Mucosa of descending colon (tissue), 3 donors: ENCODE measurements at places on chromosomes 5 and 9. TPM values are rescaled to one million over a fixed set of nuclear protein-coding genes. Genes with fewer than 3 reads are reported as not detected.

GRCh38 chr9:128211186-128211980, 8.2 kb downstream of the DNM1 start:
- no peak for DNase-seq

PHAX gene
- total RNA-seq, result 34.0 TPM

- DNase-seq, result no peak
Measured at GRCh38 chr9:136328622-136329041, 1.3 kb downstream of the GPSM1 start.

TMEM252 gene
- not detected for total RNA-seq

DNA sequence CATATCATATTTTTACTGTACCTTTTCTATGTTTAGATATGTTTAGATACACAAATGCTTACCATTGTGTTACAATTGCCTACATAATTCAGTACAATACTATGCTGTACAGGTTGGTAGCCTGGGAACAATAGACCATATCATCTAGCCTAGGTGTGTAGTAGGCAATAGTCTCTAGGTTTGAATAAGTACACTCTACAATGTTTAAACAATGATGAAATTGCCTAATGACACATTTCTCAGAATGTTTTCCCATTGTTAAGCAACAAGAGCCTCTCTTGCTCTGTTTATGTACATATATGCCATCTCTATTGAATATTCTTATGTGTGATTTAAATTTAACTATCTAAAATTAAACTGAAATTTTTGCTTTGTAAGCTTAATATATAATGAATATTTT, 209.6 kb upstream of the ST8SIA4 start:
- DNase-seq, result no peak

DNA sequence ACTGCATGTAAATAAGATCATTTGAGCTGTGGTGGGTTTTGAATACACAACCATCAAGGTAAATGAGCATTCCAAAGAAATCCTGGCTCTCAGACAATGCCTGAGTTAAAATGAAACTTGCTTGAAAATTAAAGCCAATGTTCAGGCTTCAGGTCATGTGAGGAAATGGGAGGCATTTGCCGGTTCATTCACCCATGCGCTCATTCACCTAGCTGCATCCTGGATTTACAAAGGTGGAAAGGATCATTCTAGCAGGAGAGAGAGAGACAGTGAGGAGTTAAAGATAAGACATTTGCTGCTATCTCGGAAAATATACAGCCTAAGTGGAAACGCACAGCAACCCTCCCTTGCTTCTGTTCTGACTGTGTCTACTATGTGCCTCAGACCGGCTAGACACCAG, 143.8 kb upstream of the KLF4 start:
- DNase-seq, result no peak

GRCh38 chr9:33437205-33437604, 10.2 kb downstream of the AQP3 start:
- DNase-seq, result no peak

GRCh38 chr5:38612851-38613250, 56.4 kb upstream of the LIFR start:
- DNase-seq, result no peak

FAM153A gene
- 0.89 TPM for total RNA-seq

SLC25A2 gene
- total RNA-seq, result 1.2 TPM

GRCh38 chr9:69853421-69853820, 32.8 kb downstream of the CFAP95 start:
- DNase-seq, result no peak

DNA sequence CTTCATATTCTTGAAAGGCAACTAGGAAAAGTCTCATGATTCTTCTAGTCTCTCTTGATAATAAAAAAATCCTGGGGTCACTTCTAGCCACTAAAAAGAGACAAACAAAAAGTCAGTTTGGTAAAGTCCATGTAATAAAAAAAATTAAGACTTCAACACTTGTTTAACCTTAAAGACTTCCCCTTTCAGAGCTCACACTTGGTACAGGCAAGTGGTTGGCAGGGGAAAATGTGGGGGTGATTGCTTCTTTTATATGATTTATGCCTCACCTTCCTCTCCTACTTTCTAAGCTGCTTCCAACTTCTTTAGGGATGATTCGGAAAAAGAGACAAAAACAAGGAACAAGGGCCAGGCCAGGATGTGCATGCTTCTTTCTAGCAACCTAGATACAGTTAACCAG, 5.1 kb upstream of the ERCC6L2 start:
- no peak for DNase-seq

BHMT gene
- not detected for total RNA-seq

FCN2 gene
- not detected for total RNA-seq

DNA sequence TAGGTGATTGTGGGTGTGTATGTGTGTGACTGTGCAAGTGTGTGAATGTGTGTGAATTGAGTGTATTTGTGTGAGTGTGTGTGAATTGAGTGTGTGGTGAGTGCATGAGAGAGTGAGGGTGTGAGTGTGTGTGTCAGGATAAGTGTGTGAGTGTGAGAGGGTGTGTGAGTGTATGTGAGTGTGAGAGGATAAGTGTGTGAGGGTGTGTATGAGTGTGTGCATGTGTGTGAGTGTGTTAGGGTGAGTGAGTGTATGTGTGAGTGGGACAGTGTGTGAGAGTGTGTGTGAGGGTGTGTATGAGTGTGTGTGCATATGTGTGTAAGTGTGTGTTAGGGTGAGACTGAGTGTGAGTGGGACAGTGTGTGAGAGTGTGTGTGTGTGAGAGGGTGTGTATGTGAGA, 21.7 kb downstream of the GPRIN1 start:
- no peak for DNase-seq

- DNase-seq, result no peak
Measured at GRCh38 chr9:75138260-75139040, 50.1 kb downstream of the OSTF1 start.

GRCh38 chr5:134115806-134116175, 1.3 kb downstream of the TCF7 start:
- DNase-seq, result peak; percentile 59

- DNase-seq, result no peak
Measured at GRCh38 chr5:31854181-31855133, 215.5 kb downstream of the PDZD2 start.

DNA sequence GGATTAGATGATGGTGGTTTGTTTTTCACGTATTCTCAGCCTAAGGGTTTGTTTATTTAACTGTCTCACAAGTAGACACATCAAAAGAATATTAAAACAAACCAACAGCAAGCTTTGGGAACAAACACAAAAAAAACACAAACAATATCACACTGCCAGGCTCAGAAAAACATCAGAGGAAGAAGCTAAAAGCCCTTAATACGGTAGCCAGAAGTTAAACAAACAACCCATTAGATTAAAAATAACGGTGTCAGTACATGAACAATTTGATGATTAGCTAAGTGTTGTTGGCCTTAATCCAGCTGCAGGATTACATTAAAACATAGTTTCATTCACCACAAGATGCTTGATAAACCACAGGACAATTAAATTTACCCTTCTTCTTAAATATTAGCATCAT, 15.9 kb upstream of the DMRT2 start:
- no peak for DNase-seq

DNA sequence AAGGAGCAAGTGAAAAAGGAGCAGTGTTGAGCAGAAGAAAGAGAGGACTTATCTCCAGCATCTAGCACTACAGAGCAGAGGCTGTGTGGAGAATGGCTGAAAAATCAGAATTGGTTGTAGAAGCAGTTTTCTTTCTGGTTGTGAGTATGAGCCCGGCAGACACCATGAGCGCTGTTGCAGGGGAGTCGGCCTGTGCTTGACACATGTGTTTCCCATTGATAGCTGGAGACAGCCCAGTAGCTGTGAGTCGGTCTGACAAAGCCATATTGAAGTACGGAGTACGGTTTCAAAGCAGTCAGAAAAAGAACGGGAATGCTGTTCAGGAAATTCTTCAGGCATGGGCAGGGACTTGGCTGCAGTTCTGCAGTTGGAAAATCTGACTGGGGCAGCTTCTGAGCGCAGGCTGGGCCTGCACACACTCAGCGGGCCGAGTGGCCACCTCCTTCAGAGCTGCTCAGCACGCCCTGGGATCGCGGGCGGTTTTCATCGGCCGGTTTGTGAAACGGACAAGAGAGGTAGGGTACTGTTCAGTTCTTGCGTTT, at the start of gene SGCD:
SGCD (plus strand) TSS at position 447 of the 542 bp plus-strand sequence.
- DNase-seq, result peak; percentile 15

- DNase-seq, result peak; percentile 5
Measured at GRCh38 chr5:54518818-54519508, 1.4 kb downstream of the SNX18 start.

RLN2 gene
- 0.32 TPM for total RNA-seq

GRCh38 chr9:97440160-97440559, 28.3 kb downstream of the TDRD7 start:
- DNase-seq, result no peak

PCDH1 gene
- 127 TPM for total RNA-seq

DNA sequence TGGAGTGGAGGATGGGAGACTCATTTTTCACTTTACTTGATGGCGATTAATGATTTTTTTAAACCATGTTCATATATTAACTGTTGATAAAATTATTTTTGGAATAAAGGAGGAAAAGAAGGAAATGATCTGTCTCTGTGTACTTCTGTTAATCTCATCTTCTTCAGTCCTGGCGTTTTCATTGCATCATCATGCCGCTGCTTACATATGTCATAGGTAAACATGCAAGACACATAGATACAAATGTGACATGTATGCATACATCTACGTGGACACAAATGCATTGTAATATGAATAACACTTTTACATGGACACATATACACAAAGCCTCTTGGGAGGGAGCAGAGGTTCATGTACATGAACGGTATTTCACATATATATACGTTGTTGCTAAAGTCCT, 10.0 kb downstream of the TMEM174 start:
- DNase-seq, result no peak

C5orf58 gene
- total RNA-seq, result not detected

HSPB3 gene
- 1.5 TPM for total RNA-seq

GRCh38 chr9:123999661-124000060, 11.9 kb upstream of the LHX2 start:
- DNase-seq, result no peak

ACOT12 gene
- not detected for total RNA-seq

GRCh38 chr5:151008906-151009305, 11.5 kb upstream of the GPX3 start:
- DNase-seq, result no peak

DNA sequence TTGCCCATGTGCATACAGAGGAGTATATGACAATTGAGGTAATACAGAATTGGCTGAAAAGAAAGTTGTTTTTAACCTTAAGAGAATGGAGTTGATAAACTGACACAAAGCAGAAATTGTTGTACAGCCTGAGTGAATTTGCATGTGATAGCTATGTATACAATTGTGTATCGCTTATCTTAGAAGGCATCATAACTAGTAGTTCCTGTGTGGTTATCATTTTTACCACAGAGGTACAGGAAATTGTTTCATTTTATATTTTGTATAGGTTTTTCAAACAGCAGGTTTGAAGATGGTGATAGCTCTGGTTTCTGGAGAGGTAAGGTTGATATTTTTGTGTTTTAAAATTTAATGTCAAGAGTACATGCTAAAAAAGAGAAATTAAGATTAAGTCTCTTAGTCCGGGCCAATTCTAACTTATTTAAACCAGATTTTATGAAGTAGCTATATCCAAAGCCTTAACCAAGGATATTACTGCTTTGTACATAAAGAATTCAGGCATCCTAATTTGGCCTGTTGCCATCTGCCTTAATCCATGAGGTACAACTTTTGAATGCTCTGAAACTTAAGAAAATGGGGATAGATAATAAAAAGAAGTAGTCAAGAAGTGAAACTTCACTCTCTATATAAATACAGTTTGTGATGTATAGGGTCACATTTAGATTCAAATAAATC, 26.0 kb downstream of the DDX4 start:
- DNase-seq, result no peak

GABRA1 gene
- not detected for total RNA-seq

- DNase-seq, result no peak
Measured at GRCh38 chr9:124320062-124320973, 62.6 kb downstream of the NEK6 start.

DNA sequence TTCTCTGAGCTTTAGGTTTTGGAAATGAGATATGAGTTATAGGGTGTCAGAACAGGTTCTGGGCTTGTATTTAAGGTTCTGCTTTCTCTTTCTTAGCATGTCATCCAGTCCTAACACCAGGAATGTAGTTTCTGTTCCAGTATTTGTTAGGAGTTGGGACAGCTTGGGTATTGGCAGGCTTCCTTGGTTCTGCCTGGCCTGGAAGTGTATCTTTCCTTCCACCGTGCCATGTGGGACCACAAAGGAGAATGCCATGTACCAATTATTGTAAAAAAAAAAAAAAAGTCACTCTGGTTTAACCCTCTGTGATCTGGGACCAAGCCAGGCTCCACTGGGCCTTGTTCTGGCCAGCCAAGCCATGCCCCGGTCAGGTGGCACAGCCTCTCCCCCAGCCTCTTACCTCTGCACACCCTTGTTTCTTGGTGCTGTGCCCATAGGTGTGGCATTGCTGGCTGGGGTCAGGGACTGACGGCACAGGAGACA, 47.8 kb downstream of the ARHGAP26 start:
- DNase-seq, result peak; percentile 84

- DNase-seq, result no peak
Measured at GRCh38 chr5:88824892-88825583, 57.9 kb downstream of the MEF2C start.

DNA sequence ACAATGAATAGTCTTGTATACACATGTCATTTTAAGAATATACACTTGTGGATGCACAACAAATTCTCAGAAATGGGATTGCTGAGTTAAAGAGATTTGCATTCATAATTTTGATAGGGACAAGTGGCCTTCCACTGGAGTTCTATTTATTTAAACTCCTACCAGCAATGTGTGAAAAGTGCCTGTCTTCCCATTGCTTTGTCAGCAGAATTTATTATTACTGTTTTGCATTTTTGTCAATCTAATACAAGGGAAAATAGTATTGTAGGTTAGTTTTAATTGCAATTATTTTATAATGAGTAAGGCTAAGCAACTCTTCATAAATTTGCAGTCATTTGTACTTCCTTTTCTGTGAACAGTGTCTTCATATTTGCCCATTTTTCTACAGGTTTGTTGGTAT, 55.0 kb downstream of the C9orf57 start:
- DNase-seq, result no peak

GRCh38 chr5:72622170-72622760, 115.1 kb upstream of the ZNF366 start:
- DNase-seq, result no peak

SPINK1 gene
- total RNA-seq, result 254 TPM

DNA sequence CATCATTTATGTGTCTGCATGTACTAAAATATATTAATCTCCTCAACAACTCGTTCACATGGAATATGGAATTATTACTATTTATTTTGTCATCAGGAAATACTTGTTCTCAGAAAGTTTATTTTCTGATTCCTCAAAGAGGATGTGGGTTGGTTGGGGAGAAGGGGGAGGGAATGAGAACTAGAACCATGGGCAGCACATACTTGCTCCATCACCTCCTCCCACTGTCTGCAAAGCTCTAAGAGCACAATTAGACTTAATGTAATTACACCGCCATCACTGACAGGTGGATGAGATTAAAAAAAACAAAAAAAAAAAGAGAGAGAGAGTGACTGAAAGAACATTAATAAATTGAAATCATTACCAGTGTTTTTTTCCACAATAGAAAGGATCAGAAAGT, 98.2 kb downstream of the OXCT1 start:
- no peak for DNase-seq

GRCh38 chr5:8826508-8826907, 719.4 kb downstream of the SEMA5A start:
- no peak for DNase-seq

GRCh38 chr9:87441251-87441650, 56.4 kb upstream of the DAPK1 start:
- no peak for DNase-seq
